Esophagus mucosa (tissue), 1 donor: ENCODE measurements at places on chromosomes 1 and 21. TPM values are rescaled to one million over a fixed set of nuclear protein-coding genes. Genes with fewer than 3 reads are reported as not detected.

DNA sequence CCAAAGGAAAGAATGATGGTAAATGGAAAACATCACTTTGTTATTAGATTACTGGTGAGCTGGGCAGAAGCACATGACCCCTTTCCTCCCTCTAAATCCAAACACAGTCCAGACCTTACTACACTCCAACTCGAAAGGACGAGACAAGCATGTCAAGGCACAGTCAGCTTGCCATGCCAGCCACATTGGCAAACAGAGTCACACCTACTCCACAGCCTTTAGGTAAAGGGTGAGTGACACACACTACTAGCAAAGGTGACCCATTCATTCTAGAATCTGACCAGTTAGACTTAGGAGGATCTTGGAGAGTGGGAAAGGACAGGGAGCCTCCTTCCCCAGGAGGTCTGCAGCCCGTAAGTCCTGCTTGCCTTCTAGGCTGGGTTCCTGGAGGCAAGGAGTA lies 3.0 kb downstream of the SLC44A3 start:
- peak; percentile 79 for ATAC-seq

GRCh38 chr1:244029124-244029523 lies 22.0 kb upstream of the ZBTB18 start:
- no peak for ATAC-seq

ETV3L gene
- total RNA-seq: not detected

CD1C gene
- total RNA-seq: 0.32 TPM

TSPEAR gene
- 0.08 TPM for total RNA-seq
